NCI-H187 (cell line): ENCODE measurements at places on chromosomes 5 and 9.

GRCh38 chr5:37791321-37791720 lies 48.5 kb downstream of the GDNF start:
- DNase-seq = no peak

DNA sequence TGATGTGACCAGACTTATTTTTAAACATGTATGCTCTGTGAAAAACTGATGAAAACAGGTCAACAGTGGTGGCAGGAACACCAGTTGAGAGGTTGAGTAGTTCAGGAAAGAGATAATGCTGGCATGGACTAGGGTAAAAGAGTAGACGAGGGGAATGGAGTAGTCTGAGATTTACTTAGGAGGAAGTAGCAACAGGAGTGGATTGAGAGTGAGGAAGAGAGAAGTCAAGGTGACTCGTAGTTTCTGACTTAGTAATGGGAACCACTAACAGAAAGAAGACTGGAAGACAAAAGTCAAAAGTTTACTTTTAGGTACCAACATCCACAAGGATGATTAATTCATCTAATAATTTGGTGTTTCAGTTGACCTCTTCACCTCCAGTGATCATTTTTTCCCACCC lies 3.6 kb downstream of the SRA1 start:
- DNase-seq = no peak

- DNase-seq = no peak
Measured at GRCh38 chr9:15080401-15080800, 170.2 kb upstream of the FREM1 start.

- DNase-seq = no peak
Measured at GRCh38 chr9:26321935-26322334, 570.7 kb downstream of the CAAP1 start.

DNA sequence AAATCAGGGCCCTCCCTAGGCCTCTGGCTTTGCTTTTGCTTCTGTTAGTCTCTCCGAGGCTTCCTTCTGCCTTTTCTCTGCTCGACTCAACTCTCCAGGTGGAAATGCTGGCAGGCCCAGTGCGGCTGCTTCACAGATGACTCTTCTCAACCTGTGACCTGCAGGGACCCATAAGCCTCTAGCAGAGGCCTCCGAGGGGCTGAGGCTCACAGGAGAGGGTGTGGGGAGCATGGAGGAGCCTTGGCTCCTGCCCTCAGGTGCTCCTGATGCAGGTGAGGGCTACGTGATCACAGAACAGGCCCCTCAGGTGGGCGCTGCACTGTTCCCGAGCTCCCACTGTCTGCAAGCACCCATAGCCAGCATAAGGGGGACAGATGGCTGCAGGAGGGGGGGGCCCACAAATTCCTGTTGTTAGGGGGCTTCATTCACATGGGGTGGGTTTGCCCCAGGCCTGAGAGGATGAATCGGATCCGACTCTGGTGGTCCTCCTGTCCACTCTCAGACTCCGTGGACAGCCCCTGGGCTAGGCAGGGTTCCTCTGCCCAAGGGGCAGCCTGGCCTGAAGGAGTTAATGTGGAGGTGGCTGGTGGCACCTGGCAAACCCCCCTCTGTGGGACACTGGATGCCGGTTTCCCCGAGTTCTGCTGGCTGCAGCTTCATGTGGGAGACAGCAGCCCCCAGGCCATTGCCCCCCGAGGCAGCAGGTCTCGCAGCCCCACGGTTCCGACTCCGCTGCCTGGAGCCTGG lies 10.9 kb upstream of the FCN2 start:
- DNase-seq = no peak

DNA sequence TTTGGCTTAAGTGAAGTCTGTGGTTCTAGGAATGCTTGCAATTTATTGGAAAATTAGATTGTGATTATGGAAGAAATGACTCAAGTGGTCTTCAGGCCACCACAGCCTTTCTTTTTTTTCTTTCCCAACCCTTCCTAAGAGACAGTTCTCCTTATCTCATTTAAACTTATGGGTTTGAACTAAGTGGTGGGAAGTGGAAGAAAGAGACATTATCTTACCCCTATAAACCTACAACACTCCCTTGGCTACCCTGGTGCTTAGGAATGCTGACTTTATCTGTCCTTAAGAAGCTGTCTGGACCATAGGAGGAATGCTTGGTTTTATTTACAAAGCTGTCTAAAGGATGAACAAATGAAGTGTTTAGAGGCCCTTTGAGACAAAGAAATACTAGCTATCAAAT lies 5.1 kb upstream of the ERAP1 start:
- no peak for DNase-seq

DNA sequence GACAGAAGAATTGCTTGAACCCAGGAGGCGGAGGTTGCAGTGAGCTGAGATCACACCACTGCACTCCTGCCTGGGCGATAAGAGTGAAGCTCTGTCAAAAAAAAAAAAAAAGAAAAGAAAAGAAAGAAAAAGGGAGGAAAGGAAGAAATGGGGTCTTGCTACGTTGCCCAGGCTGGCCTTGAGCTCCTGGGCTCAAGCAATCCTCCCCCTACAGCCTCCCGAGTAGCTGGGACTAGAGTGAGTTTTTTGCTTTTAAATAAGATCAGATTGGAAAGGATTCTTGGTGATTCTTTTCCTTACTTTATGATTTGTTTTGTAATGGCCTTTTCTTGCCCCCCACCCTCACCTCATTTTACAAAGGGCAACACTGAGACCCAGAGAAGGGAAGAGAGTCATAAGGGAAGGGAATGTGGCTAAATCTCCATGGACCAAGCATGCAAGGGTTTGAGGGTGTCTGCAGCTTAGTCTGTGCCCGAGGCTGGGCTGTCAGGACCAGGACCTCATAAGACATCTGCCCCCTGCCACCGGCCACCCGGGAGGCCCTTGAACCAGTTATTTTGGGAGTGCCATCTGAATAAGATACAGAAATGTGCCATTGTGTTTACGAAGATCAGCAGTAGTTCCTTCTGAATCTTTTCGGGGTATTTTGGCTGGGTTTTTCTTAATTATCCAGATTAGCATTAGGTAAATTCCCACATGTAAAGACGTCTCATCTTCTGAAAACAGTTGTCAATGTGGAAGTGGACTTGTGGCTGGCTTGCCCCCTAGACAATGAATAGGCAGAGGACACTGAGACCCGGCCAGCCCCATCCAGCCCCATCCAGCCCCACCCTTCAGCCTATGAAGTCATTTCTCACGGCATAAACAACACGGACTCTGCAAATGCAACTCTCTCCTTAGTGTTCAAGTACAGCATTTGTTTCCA lies 44.5 kb upstream of the GRHPR start:
- DNase-seq = no peak

- DNase-seq = no peak
Measured at GRCh38 chr9:130262061-130262745, 3.4 kb upstream of the HMCN2 start.

DNA sequence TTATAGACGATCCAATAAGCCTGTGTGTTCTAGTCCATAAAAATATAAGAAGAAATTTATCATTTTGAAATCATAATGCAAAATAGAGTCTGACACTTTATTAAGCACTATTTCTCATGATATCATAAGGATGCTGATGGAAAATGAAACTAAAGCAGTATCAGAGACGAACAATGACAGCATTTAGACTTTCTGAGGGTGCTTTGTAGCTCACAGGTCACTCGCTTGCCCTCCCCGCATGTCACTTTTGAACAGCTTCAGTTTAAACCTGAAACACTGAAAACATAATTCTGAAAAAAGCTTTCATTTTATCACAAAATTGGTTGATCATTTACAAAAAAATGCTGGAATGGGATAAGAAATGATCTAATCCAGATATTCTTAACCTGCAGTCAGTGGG lies 247.1 kb downstream of the EBF1 start:
- no peak for DNase-seq

DNA sequence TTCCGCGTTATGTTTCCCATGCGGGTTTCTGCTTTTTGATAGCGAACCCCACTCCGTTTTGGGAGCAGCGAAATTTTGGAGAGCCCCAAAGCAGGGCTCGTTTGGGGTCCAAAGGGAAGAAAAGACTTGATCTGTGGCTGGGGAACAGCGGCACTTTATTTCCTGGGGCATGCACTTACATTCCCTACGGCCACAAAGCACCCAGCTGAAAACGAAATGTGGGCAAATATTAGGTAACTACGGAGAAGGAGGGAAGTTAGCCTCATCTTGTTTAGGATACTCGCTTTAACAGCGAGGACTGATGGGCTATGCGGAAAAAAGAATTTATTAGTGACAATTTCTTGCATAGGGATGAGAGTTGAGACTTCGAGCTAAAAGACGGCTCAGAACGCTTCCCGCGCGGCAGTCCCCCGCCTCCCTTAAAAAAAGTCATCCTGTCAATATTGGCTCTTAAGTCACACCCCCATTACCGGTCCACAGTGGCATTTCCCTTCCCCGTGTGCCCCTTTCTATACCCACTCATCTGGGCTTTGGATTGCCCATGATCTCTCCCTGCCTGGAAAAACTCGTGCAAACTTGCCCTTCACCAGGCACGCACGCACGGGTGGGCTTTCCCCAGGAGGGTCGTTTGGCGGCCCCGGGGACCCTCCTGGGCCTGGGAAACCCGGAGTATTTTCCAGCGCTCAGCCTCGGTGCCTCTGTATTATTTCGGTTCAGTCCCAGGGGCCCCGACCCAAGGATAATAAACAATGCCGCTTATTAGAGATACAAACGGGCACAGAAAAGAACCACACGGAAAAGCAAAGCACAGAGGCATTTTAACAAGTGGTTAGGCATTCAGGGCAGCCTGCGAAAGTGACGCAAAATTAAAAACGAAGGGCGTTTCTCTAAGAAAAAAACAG lies 35.8 kb upstream of the NFIB start:
- no peak for DNase-seq

- no peak for DNase-seq
Measured at GRCh38 chr5:140217299-140218026, 42.5 kb downstream of the CYSTM1 start.

- no peak for DNase-seq
Measured at GRCh38 chr5:74337254-74337983, 303.1 kb downstream of the ENC1 start.

GRCh38 chr9:127783111-127784008 lies 2.5 kb upstream of the CDK9 start:
- DNase-seq = no peak

DNA sequence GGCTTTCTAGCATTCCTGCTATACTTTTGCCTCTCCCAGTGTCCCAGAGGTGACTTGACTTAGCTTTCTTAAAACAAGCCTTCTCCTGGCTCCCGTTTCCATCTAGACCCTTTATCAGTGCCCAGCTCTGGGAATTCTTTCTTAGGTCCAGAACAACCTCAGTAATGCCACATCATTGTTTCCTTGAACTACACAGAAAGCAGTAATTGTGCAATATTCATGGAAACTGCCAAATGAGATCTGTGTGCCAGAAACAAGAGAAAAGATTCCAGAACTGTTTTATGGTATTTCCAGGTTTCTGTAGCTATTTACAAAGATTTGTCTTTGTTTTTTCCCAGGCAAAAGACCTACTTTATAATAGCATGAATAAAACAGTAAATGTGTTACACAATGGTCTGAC lies 391.3 kb downstream of the SLCO4C1 start:
- no peak for DNase-seq

GRCh38 chr5:92942762-92943161 lies 638.3 kb downstream of the NR2F1-AS1 start:
- no peak for DNase-seq

DNA sequence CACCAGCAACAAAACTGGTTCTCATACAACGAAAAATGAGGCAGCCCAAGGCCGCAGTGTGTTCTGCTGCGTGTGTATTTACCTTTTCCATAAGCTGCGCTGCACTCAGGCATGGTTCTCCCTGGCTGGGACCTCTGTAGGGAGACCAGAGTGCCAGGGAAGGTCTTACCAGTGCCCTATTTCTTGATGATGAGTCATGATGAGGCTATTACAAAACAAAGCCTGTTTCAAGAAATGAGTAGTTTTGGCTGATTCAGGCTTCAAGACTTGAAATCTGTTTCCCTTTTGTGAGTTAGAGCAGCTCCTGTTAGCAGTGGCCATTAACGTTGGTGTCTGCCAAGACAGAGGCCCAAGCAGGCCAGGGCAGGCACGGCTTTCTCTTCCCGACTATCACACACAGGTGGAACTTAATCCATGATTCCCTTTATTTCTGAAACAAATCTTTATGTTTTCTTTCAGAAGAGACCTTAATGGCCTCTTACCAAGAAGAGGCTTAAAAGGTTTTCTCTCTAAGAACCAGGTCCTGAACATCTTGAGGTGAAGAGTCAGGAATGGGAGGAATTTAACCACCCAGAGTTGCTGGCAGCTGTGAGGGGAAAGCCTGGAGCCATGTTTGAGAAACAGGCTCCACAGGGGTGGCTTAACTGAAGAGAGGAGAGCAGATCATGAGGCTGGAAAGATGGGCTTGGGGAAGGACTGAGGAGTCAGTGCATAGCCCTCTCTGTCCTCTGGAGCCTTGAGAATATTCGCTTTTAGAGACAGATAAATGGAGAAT lies 41.4 kb upstream of the TIFAB start:
- DNase-seq = no peak

DNA sequence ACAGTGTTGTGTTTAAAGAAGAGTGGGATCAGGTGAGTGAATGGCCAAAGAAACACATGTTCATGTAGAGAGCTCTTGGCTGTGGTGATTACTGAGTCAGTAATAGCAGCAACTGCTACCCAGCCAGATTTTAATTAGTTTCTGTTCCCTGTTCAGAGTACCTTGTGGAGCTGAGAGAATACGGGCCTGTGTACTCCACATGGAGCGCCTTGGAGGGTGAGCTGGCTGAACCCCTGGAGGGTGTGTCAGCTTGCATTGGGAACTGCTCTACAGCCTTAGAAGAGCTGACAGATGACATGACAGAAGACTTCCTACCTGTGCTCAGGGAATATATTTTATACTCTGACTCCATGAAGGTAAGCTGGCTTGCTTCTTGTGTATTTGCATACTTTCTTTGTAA lies 52.3 kb downstream of the SLC46A2 start:
- DNase-seq = no peak

DNA sequence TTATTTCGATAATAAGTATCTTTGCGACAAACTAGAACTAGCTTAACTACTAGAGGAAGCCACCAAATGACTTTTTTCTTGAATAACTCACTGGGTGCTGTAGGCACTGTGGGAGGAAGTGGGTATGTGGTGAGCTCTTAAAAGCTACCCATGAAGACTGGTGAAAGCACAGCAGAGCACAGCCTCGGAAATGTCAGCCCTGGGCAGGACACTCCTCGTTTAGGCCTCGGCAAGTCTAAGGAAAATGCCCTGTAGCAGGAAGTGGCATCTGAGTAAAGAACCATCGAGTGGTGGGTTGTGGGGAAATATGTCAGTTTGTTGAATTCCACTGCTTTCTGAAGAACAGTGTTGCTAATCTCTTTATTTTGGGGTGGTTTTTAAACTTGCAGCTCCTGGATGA lies 44.0 kb upstream of the NCS1 start:
- DNase-seq = no peak

GRCh38 chr9:83469722-83470121 lies 68.5 kb downstream of the FRMD3 start:
- DNase-seq = no peak

- no peak for DNase-seq
Measured at GRCh38 chr5:126921241-126922091, 108.9 kb downstream of the MARCHF3 start.
